NCI-H510A treated with DMSO at 0.1 percent for 48 hours (cell line): ENCODE measurements at places on chromosomes 13 and 19.
A peak's percentile ranks its signal among the peaks of the same experiment; 100 is the strongest.

DNA sequence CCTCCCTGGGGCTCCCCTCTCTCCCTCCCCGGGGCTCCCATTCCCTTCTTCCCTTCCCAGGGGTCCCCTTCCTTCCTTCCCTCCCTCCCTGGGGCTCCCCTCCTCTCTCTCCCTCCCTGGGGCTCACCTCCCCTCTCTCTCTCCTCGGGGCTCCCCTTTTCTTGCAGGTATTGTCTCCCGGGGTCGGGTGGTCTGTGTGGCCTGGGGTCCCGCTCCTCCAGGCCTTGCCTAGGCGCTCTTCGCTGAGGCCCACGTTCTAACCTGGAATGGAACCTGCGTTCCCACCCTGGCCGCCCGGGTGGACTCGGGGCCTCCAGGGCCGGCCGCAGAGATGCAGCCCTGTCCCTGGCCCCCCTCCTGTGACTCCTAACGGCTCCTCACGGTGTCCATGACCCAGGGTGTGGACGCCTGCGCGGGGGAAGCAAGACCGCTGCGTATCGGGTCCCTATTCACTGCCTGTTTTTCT is 940 bp upstream of the DCUN1D2 start:
- DNase-seq = no peak

- no peak for DNase-seq
These were observed 4.3 kb downstream of the ONECUT3 start for GRCh38 chr19:1757468-1758230.

GRCh38 chr13:86846501-86846900 is 824.7 kb upstream of the SLITRK5 start:
- DNase-seq = no peak

DNA sequence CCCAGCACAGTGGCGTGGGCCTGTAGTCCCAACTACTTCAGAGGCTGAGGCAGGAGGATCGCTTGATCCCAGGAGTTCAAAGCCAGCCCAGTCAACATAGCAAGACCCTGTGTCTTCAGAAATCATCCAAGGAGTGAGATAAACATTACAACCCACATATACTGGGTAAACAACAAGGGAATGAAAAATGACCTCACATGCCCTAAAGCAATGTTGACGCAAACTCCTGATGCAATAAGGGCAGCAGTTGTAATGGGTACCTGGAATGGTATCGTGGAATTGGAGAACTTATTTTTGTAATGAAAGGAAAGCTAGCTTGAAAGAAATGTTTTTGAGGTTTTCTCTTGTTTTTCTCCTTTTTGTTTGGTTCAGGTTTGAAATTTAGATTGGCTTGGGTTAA is 24.5 kb upstream of the LGALS16 start:
- DNase-seq = no peak

GRCh38 chr13:75554981-75555380 is 5.4 kb downstream of the UCHL3 start:
- DNase-seq = no peak

DNA sequence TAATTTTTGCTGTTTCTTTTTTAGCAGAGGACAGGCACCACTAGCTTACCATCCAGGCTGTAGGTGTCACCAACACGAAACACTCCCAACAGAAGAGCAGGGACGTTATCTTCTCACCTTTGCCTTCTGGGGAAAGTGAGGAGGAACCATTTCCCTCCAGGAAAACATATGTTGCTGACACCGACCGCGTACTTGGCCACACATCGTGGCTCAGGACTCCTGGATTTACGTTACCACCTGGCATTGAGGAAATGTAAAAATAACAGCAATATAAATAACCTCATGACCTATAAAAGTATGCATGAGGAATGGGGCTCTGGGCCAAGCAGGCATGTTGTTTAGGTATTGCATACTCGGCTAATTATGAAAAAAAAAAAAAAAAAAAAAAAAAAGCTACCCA is 525.1 kb downstream of the MYO16 start:
- DNase-seq = no peak

DNA sequence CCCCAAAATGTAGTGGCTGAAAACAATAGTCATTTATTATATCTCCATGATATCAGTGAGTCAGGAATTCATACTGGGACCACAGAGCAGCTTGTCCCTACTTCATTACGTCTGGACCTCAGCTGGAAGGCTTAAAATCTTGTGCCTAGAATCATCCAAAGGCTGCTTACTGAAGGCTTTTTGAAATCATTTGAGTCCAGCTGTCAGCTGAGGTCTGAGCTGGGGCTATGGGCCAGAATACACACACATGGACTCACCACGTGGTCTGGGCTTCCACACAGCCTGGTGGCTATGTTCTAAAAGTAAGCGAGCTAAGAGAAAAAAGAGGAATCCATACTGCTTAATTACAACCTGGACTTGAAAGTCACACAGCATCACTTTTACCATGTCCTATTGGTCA is 209.2 kb downstream of the KCTD12 start:
- no peak for DNase-seq

DNA sequence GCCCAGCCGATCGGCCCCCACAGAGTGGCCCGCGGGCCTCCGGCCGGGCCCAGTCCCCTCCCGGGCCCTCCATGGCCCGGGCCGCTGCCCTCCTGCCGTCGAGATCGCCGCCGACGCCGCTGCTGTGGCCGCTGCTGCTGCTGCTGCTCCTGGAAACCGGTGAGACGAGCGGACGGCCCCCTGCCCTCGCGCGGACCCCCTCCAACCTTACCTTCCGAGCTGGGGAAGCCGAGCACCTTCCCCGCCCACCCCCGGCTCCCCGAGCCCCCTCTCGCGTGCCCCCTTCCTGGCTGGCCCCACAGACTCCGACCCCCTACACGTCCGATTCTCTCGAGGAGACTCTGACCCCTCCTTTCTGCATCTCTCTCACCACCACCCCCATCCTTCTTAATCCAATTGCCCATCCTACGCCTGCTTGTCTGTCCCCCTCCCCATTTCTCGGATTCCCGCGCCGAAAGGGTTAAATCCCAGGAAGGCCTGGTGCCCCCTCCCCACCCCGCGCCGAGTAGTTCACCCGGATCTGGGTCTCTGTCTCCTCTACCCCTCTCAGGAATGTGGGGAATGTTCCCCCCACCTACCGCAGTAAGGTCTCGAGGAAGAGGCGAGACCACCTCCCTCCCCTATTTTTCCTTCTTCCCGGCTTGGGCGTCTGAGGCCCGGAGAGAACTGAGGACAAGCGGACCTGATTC is 502 bp downstream of the NECTIN2 start:
- DNase-seq = no peak

GRCh38 chr13:81596224-81596753 is 1255.4 kb upstream of the SPRY2 start:
- DNase-seq = no peak

DNA sequence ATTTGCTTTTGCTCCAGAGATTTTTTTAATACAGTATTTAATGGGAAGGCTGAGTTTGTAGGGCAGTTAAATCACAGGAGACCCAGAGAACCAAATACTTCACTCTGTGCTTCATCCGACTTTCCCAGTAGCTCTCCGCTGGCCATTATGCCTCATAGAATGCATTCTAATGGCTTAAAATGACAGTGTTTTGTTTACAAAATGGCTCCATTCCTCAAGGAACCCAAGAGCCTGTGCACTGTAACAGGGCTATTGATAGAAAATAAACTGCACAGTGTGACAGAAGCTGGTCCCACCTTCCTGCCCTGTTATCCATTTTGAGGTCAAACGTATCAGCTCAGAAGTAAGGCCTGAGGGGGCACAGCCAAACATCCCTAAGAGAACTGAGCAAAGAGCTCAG is 136.5 kb downstream of the RAP2A start:
- DNase-seq = no peak

DNA sequence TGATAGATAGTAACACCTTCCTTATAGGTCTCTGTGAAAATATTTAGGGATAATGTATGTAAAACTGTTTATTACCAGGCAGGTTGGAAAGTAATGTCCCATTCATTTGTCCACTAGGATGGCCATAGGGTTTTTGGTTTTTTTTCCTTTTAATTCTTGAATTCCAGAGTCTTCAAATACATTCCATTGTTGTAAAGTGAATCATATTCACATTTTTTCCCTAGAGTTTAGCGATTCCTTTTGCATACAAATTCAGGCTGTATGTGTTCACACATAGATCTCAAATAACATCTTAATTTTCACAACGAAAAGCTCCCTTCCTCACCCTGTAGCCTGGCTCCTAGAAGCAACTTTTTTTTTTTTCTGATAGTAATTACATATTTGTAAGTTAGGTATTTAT is 1.8 kb upstream of the ZNF557 start:
- DNase-seq = no peak

DNA sequence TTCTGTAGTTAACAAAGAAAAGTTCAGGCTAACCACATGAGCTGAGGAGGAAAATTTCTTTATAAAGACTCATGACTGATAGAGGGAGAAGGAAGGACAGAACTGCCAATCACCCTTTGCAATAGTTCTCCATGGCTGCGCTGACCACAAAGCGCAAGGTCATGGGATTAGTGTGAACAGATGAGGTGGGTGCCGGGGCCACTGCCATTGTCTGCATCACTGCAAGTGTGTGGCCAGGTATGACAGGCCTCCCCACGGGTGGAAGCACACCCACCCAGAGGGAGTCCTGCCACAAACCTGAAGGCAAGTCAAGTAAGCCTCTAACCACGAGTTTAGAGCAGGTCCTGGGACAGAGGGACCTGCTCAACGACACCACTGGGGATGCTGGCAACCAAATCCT is 128.1 kb downstream of the TUBA3C start:
- no peak for DNase-seq

DNA sequence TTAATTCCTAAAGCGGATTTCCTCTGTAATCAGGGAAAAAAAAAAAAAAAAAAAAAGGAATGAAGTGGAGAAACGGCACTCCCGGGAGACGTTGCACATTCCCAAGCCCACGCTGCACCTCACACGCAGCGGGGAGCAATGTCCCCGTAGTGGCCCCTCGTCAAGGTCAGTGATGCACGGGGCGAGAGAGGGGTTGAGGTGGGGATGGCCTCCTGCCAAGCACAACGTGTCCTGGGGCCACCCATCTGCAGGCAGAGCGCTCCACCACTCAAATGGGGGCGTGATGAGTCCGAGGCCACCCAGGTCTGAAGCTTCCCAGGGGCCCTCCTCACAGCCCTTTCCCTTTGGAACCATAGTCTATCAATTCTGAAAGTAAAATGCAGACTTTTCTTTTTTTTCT is 15.1 kb downstream of the PLK5 start:
- no peak for DNase-seq

- no peak for DNase-seq
These were observed 35.0 kb downstream of the EFNB2 start for GRCh38 chr13:106500445-106500844.

- no peak for DNase-seq
These were observed 56.4 kb downstream of the ZDHHC20 start for GRCh38 chr13:21402586-21403307.

GRCh38 chr19:51607920-51608562 is 22.2 kb downstream of the SIGLEC5 start:
- no peak for DNase-seq

GRCh38 chr19:54430306-54431254 is 15.3 kb downstream of the TTYH1 start:
- DNase-seq = no peak

- DNase-seq = no peak
These were observed 9.4 kb downstream of the NRTN start for GRCh38 chr19:5814123-5814851.

DNA sequence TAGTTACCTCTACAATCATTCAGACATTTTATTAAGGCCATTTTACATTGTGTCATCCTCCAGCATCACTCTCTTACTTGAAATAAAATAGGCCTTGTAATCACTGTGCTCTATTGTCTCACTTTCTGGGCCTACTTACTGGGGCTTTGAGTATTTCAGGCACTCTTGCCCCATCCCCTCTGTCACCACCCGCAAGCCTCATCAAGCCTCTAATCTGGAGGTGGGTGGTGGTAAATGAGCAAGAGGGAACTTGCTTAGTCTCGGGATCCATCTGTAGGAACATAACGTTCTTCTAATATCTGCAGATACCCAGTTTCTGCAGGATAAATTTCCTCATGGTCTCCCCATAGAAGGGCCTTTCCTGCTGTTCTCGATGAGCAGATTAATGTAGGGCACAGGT is 19.4 kb upstream of the GPR18 start:
- no peak for DNase-seq

- peak; percentile 47 for DNase-seq
These were observed at the start of gene ISYNA1 for GRCh38 chr19:18437491-18438330. Gene ISYNA1, minus strand, starts transcription at chr19:18438133. Its CDS starts 154 bp downstream, at chr19:18437979.

DNA sequence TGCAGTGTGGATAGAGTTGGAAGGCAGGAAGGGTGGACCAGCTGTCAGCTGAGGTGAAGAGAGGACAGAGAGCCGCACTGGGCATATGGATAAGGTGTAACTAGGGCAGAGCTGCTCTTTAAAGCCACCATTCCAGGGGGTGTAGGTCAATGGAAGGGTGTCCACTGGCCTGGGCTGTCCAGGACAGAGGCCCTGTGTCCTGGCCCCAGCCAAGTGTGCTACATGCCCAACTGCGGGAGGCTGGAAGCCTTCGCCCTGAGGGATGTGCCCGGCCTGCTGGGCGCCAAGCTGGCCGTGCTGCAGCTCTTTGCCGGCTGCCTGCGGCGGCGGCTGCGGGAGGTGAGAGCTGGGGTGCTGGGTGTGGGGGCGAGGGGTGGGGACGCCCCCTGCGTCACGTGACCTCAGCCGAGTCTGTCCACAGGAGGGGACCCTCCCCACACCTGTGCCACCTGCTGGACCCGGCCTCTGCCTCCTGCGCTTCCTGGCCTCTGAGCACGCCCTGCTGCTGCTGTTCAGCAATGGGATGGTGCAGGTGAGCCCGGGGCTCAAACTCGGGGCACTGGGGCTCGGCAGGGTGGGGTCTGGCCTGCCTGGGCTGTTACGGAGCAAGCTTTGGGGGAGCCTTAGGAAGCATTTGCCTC is 9.8 kb downstream of the PLK5 start:
- DNase-seq = no peak

GRCh38 chr13:78604782-78605611 is 1.6 kb upstream of the POU4F1 start:
- no peak for DNase-seq

DNA sequence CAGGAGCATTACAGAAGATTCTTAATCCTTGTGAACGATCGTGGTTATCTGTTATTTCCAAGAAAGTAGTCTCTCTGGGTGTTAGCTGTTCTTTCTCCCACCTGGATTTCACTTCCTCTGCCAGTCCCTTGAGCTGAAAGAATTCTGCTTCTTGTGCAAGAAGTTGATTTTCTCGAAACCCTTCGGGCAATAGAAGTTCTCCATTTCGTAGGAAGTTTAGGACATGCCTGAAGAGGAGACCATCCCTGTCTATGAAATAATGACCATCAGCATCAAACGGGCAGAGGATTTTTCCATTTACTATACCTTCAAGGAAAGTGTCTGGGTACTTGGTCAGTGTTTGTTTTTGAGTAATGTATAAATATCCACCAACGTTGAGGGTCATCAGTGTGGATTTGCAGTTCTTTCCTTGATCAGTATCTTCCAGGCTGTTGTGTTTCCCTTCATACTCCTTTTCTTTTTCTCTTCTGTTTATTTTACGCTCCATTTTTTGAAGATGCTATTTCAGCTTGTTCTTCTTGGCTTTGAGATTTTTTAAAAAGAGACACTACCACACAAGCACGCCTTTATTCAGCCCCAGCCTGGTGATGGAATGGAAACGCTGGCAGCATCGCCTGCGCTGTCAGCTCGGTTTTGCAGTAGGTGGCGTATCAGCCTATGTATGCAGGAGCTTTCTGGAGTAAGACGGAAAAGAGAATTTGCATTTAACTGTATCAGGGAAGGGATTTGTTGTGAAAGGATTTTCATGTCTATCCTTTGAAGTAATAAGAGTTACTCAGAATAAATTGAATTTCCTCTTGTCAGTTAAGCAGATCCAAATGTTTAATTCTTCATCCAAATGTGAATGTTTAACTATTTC is 6.5 kb downstream of the KCTD4 start:
- no peak for DNase-seq

GRCh38 chr13:109840201-109840892 is 54.0 kb upstream of the IRS2 start:
- DNase-seq = no peak
